ENCODE measurements at places on chromosomes 5 and 9.

- no peak for DNase-seq
These were observed 108.4 kb downstream of the ENTREP1 start for GRCh38 chr9:69433392-69433791.

GRCh38 chr9:94870465-94870792 is 143.9 kb downstream of the AOPEP start:
- no peak for DNase-seq

GRCh38 chr9:130129432-130130061 is 42.7 kb upstream of the NCS1 start:
- DNase-seq: no peak

- DNase-seq: no peak
These were observed 110.2 kb upstream of the DAPK1 start for GRCh38 chr9:87387351-87388011.

- DNase-seq: no peak
These were observed 279.2 kb upstream of the ZNF462 start for GRCh38 chr9:106583751-106584150.

DNA sequence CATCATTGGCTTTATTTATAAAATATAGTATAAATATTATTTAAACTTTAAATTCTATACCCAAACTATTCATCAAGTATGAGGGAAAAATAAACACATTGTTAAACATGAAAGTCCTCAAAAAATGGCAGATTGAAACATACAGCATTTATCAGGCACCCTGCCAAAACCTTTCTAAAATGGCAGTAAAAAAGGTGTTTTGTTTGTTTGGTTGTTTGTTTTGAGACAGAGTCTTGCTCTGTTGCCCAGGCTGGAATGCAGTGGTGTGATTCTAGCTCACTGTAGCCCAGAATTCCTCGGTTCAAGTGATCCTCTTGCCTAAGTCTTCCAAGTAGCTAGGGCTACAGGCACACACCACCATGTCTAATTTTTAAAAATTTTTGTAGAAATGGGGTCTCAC is 60.1 kb upstream of the ECM2 start:
- DNase-seq: no peak

GRCh38 chr9:124285903-124286291 is 28.1 kb downstream of the NEK6 start:
- DNase-seq: peak; percentile 41

DNA sequence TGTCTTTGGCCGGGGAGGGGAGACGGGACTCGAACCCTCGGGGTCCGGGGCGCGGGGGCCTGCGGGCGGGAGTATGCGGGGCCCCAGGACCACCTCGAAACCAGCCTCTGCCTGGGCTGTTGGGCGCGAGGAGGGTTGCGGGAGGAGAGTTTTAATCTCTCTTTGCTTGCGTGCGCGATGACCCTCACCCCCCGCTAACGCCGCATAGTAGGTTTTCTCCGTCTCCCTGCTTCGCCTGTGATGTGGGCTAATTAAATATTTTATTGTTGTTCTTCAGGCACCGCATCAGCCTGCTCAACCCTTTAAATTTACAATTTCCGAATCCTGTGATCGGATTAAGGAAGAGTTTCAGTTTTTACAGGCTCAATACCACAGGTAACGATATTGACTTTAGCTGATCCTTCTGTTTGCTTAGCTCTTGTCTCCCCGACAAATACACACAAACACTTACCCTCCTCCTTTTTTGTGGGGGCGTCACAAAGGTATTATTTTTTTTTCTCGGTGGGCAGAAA is 1.7 kb downstream of the TLE4 start:
- no peak for DNase-seq

DNA sequence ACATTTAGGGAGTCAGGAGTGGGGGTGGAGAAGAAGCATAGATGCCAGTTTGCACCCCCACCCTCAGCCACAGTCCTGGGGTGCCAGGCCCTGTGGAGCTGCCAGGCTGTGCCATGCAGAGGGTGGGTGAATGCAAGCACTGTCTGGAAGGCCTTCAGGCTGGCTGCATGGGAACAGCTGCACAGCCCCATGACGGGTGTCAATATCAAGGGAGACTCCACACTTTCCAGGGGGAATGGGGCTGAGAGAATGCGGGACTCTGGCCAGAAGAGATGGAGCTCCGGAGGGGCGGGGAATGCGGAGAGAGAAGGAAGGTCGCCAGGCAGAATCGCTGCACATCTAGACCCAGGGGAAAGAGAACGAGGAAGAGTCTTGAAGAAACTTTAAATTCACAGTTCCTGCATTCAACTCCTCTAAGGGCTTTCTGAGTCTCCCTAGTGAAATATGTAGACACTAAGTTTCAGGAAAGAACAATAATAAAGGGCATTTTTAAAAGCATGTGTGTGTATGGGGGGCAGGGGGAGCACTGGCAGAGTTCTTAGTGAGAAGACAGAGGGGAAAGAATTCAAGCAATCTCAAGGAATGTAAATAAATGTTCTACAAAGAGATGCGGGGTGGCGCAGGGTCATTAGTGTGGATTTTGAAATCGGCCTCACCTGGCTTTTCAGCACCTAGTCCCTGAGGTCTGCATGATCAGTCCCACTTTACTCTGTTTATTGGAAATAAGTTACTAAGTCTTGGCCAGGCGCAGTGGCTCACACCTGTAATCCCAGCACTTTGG is 59.1 kb downstream of the BOD1 start:
- no peak for DNase-seq

- DNase-seq: no peak
These were observed 19.2 kb downstream of the SLC22A4 start for GRCh38 chr5:132313366-132313765.

DNA sequence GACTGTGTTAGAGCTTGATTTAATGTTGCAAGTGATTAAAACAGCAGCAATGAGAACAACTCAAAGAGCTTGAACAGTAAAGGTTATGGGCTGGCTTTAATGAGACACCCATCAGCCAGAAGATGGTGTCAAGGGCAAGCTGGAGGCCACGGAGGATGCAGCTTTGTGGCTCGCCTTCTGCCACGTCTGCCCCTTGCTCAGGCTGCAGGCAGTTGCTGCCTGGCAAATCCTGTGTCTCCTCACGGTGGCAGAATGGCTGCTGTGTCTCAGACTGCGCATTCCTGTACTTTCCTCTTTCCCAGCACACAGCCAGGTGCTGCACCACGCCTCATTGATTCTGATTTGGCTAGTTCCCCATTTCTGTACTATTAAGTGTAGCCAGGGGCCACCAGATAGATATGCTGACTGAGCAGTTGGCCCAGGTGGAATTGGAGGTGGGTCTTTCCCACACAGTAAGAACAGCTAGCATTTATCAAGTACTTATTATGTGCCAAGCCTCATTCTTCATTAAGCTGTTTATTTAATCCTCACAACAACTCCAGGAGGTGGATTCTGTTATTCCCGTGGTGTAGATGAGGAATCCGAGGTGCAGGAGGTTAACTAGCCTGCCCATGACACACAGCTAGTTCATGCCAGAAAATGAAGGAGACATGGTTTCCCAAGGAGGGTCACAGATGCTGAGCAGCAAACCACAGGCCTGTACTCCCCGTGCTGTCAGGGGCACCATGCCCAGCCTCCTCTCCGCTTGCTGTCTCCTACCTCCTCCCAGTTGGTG is 3.5 kb downstream of the NXNL2 start:
- no peak for DNase-seq

- no peak for DNase-seq
These were observed 243.4 kb downstream of the EBF1 start for GRCh38 chr5:158856291-158856690.

- no peak for DNase-seq
These were observed 211.9 kb downstream of the NXNL2 start for GRCh38 chr9:88746743-88747398.

DNA sequence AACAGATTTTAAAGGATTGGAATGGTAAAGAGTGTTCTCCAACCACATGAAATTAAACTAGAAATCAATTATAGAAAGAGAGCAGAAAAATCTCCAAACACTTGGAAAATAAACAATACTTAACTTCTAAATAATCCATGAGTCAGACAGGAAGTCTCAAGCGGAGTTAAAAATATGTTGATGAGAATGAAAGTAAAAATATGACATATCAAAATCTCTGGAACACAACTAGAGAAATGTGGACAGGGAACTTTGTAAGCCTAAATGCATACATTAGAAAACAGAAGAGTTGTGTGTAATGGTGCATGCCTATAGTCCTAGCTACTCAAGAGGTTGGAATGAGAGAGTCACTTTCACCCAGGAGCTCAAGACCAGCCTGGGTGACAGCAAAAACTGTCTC is 47.9 kb upstream of the ZNF618 start:
- DNase-seq: no peak

DNA sequence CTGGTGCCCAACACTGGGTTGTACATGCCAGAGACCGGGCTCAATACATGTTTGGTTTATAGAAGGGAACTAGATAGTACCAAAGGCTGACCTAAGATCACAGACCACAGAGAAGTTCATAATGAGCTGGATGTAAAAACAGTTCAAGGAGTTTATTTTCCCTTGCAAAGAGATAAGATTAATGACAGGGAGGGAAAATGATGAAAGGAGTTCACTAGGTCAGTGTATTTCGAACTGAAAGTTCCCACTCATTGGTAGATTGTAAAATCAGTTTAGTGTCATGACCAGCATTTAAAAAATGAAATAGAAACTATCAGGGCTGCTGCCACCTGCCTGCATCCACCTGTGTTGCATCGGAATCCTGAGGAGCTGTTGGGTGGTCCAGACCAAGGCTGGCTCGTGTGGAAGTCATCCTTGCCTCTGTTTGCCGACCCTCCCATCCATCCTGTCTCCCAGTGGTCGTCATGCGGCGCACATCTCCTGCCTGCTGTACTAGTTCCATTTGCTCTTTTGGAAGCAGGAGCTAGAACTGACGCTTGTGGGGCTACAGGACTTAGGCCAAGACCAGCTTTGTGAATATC is 21.1 kb downstream of the TBC1D2 start:
- DNase-seq: no peak

GRCh38 chr9:89594811-89595550 is 9.8 kb upstream of the GADD45G start:
- DNase-seq: no peak

GRCh38 chr5:5341531-5342292 is 80.8 kb upstream of the ICE1 start:
- DNase-seq: no peak

GRCh38 chr5:1901983-1902382 is 19.3 kb upstream of the IRX4 start:
- no peak for DNase-seq

GRCh38 chr9:91307279-91307678 is 54.4 kb downstream of the AUH start:
- DNase-seq: no peak
